ENCODE measurements at places on chromosomes 11 and 22.

- peak; percentile 76 for DNase-seq
Observed at GRCh38 chr11:12005476-12005875, 3.0 kb downstream of the DKK3 start.

GRCh38 chr22:33920197-33920540, at the start of gene LARGE1:
LARGE1 (minus strand) TSS chr22:33920476.
- DNase-seq, result peak; percentile 49

- DNase-seq, result peak; percentile 39
Observed at GRCh38 chr11:62295504-62295903, 3.4 kb downstream of the SCGB1D4 start.

DNA sequence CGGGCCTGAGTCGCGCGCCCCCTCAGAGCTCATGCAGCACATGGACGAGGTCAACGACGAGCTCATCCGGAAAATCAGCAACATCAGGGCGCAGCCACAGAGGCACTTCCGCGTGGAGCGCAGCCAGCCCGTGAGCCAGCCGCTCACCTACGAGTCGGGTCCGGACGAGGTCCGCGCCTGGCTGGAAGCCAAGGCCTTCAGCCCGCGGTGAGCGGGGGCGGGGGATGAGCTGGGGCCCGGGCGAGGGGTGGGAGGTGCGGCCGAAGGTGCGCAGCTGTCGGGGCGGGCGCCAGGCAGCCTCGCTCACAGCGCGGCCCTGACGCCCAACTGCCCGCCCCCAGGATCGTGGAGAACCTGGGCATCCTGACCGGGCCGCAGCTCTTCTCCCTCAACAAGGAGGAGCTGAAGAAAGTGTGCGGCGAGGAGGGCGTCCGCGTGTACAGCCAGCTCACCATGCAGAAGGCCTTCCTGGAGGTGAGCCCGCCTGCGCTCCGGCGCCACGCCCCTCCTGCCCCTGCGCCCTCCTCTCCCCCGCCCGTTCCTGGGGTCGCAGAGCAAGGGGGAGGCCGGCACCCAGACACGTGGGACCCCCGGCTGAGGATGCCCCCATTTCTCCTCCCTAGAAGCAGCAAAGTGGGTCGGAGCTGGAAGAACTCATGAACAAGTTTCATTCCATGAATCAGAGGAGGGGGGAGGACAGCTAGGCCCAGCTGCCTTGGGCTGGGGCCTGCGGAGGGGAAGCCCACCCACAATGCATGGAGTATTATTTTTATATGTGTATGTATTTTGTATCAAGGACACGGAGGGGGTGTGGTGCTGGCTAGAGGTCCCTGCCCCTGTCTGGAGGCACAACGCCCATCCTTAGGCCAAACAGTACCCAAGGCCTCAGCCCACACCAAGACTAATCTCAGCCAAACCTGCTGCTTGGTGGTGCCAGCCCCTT, 20.5 kb downstream of the EPS8L2 start:
- peak; percentile 27 for DNase-seq

DNA sequence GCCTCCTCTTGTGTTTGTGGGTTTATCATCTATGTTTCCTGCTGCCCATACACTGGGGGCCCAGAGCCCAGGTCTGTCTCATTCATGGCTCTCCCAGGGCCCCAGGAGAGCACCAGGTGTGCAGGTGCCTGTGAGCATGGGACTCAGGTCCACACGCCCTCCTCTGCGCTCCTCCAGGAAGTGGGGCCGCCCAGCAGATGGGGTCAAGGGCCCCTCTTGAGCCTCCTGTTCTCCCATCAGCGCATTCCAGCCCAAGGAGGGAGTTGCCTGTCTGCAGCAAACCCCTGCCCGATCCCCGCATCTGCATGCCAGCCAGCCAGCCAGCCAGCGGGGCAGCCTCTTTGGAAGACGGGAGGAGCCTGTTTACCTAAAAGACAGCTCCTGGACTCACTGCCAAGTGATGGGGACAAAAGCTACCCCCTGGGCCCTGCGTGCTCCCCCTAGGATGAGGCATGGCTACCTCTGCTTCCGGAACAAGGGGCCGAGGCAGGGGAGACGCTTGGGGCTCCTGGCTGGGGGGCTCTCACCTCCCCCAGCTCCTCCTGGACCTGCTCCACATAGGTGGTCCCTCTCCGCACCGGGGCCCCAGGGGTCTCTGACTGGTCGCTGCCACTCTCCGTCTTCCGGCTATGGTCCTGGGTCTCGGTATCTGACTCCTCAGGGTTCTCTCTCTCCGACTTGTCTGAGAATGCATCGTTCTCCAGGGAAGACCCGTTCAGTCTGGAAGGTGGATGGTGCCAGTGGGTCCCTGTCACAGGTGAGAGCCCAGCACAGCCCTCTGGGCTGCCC, 49.7 kb upstream of the CARS1 start:
- DNase-seq, result no peak

DNA sequence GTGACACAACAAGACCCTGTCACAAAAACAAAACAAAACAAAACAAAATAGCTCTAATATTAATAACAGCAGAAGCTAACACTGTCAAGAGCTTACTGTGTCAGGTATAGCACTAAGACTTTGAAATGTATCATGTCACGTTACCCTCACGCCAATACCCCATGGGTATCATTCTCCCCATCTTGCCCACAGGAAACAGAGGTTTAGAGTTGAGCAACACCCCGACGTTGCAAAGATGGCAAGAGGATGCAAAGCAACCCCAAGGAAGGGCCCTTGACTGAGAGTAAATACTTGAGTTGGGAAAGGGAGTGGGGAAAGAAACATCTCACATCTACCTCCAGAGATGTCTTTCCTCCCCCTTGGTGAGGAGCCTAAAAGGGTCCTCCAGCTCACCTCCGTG, 366.8 kb downstream of the LARGE1 start:
- DNase-seq, result no peak

- DNase-seq, result no peak
Observed at GRCh38 chr11:59200423-59200746, 12.3 kb downstream of the MPEG1 start.

DNA sequence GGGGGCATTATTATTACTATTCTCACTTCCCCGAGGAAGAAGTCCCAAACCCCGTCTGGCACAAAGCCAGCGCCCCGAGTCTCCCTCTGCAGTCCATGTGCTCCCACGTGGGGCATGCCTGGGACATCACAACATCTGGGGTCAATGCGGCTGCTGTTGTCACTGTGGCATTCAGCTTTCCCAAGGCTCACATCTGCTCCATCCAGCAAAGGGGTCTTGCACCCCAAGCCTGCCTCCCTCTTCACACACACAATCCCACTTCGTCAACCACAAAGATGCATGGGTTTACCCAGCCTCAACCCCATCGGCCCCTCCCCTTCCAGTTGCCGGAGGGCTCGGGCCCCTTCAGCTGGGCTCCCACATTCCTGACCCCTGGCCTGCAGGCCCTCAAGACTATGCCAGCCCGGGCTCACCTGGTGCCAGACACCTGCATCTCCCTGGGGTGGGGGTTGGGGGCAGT, 23.5 kb upstream of the RTN4R start:
- no peak for DNase-seq

GRCh38 chr22:48257685-48258055, 1495.2 kb downstream of the TBC1D22A start:
- no peak for DNase-seq

DNA sequence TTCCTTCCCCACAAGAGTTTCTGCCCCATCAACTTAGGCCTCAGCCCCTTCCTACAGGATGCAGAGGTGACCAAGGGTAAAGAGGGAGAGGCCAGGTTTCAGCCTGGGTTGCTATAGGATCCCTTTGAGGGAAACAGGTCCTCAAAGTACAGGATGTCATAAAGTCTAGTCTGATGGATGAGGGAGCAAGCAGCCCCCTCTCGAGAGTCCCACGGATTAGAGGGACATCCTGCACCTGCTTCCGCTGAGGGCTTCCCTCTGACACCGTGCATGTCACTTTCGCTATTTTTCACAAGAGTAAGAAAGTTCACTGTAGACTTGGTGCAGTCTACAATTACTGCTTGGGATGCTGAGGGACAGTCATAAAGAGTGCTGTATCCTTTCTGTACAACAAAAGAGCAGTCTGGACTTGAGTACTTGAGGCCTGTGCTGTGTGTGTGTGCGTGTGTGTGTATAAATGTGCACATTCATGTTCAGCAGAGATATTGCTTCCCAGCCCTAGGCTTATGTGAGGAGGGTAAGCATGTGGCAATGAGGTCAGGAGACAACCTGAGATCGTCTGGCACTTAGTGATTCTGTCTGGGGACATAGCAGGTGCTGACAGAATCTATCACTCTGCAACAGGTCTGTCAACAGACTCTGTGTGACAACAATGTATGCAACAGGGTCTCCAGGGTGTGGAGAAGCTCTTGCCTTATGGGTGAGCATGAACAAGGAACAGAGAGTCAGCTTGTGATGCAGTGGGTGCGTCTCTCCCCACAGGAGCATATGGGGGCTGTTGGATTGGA, 18.0 kb upstream of the CHST1 start:
- DNase-seq, result no peak

DNA sequence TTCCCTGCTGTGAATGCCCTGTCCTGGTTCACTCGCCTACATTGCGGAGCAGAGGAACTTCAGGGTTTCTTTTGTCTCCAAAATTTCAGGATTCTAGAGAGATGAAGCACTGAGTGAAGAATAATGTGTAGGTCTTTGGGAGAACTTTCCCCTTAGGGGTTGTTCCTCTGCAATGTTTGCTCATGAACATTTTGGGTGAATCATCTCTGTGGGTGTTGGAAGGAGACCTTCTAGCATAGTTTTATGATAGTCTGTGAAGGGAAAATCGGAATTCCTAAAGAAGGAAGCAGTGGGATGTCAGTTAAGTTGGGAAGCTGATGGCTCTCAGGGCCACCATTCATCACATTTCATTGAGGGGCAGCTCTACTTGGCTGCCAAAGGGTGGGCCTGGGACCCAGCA, 64.8 kb downstream of the MIAT start:
- peak; percentile 90 for DNase-seq

DNA sequence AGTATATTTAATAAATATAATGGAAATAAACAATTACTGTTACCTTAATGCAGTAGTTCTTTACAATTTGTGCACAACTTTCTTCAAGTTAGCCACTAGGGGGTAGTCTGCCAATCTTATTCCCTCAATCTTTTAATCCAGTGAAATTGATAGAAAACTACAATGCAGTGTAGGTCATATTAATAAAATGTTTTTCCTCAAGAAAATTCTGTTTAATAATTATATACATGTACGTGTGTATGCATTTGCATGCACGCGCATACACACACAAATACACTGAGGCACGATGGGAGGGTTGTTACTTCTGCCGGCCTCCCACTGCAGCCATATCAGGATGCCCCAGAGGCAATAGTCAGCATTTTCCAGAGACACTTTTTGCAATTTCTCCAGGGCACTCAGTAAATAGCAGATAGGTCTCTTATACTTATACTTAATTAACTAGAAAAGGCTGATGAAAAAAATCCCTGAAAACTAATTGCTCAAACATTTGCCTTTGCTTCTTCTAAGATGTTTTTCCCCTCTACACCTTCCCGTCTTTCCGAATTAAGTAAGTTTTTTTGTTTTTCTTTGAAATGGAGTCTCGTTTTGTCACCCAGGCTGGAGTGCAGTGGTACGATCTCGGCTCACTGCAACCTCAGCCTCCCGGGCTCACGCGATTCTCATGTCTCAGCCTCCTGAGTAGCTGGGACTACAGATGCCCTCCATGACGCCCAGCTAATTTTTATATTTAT, 3.1 kb downstream of the GAB2 start:
- DNase-seq, result peak; percentile 39

GRCh38 chr11:10752061-10752460, 1.0 kb downstream of the CTR9 start:
- no peak for DNase-seq

DNA sequence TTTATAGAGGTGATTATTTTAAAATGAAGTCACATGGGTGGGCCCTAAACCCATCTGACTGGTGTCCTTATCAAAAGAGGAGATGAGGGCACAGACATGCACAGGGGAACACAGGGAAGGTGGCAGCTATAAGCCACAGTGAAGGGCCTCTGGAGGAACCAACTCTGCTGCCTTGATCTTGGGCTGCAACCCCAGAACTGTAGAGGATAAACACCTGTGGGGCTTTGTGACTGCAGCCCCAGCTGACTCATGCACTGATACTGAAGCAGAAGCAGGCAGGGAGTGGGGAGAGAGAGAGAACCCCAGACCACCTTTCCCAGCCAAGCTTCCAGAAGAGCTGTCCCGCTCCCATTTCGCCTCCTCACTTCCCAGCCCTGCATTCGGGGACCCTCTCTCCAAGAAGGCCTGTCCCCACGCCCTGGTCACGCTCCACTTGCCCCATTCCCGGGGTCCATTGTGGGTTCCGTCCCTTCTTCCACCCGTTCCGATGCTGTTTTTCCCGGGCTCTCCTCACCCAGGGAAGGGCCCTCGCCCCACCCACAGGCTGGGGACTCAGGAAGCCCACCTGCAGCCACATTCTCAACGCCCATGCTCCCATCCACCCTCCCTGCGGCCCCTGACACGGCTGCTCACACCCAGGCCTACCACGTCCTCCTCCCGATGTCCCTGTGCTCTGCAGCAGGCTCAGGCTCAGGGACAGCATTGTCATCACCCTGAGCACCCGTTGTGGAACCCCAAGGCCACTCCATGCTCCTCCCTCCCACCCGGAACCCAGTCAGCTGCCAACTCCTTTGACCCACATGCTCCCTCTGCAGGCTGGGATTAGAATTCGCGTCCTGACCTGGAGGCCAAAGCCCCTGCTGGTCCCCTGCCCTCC, 90.8 kb upstream of the SHANK2 start:
- peak; percentile 34 for DNase-seq

DNA sequence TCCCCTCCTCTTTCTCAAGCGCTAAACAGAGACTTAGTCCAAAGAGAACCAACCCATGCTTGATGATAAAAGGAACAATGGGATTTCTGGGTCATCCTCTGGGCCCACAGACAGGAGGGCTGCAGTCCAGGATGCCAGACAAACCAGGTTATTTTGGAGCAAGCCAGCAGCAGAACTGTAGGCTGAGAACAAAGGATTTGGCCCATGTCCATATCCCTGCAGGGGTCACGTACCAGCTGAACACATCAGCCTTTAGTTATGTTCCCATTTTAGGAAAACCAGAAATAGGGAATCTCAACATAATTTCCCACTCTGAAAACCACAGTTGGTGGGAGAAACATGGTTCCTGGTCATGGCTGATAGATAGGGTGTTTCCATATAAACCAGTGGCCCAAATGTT, 533.6 kb upstream of the CADM1 start:
- DNase-seq, result no peak

DNA sequence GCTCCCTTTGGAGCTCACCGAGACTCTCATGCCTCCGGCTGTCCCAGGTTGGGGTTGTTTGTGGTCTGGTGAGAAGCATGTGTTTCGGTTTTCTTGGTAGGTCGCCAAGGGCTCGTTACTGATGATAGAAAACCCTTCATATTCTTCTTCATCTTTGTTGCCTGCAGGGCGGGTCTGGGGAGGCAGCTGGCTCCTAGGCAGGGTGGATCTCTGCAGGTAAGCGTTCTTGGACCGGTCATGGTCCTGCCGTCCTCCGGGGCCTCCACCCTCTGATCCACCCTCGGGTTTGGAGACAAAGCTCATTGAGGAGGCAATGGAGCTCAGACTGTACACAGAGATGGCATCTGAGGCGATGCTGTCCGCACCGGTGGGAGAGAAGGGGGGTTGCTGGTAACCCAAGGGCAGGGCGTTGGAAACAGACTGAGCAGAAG, 64.3 kb upstream of the PITPNB start:
- DNase-seq, result no peak

GRCh38 chr11:68954836-68955606, 25.8 kb downstream of the MRGPRD start:
- peak; percentile 73 for DNase-seq
